ENCODE measurements at places on chromosomes 4 and X. TPM values are rescaled to one million over a fixed set of nuclear protein-coding genes. Genes with fewer than 3 reads are reported as not detected.

TRAPPC2 gene
- 24.7 TPM for total RNA-seq

ARHGAP36 gene
- total RNA-seq, result not detected

DNA sequence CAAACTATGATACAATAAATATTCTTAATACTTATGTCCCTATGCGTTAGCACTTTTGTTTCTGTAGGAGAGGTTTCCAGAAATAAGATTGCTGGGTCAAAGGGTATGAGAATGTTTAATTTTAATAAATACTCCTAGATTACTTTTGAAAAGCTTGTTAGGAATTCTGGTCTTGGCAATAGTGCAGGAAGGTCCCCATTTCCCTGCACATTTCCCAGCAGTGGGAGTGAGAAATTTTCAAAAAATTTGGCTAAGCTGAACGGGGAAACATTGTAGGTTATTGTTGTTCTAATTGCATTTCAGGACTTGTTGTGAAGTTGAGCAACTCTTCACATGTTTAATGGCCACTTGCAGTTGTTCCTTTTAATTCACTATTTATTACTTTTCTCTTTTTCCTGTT lies 27.1 kb downstream of the IGFBP7 start:
- H3K4me1 ChIP-seq, result no peaks in the 10 kb centered on the region
- no peak for DNase-seq
- no peaks in the 10 kb centered on the region for H3K36me3 ChIP-seq

DNA sequence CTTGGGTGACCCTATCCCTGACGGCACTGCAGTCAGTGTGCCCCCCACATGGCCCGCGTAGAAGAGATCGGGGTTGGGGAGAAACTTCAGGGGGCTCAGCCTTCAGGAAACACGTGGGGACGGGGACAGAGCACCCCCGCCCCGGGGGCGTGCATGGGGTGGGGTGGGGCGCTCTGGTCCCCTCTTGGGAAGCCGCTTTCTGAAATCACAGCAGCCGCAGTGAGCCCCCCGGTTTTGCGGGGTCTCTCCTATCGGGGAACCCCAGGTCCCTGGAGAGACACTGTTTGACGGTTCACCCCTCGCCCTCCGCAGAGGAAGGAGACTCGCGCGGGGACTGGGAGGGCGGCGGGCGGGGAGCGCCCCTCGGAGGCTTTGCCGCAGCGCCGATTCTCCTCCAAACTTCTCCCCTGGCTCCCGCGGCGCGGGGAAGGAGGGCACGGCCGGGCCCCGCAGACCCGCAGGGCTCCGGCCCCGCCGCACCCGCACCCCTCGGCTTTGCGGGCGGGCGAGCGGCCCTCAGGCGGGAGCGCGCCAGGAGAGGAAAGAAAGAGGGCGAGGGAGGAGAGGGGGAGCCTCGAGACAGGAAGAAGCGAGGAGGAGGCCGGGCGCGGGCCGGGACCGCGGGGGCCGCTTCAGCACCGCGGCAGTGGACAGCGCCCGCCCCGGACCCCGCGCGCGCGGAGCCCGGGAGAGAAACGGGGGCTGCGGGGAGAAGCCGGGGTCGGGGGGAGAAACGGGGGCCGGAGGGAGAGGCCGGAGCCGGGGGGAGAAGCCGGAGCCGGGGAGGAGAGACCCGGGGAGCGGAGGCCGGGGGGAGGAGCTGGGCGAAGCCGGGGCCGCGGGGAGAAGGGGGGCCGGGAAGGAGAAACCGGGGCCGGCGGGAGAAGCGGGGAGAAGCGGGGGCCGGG lies 612 bp downstream of the CPLX1 start:
- H3K4me1 ChIP-seq, result peaks cover 1% of the 10 kb centered on the region
- peaks cover 47% of the 10 kb centered on the region for H3K27me3 ChIP-seq
- DNase-seq, result peak; percentile 34
- H3K27ac ChIP-seq, result no peak overlapping the region
- peak overlapping the region; percentile 24 for H3K4me3 ChIP-seq
- H3K36me3 ChIP-seq, result no peaks in the 10 kb centered on the region

GRCh38 chrX:41382714-41383645 lies 49.0 kb downstream of the DDX3X start:
- DNase-seq, result no peak
- peaks cover 5% of the 10 kb centered on the region for H3K4me1 ChIP-seq
- H3K4me3 ChIP-seq, result no peak overlapping the region
- no peak overlapping the region for H3K27ac ChIP-seq
- H3K36me3 ChIP-seq, result no peaks in the 10 kb centered on the region
- H3K27me3 ChIP-seq, result no peaks in the 10 kb centered on the region

DNA sequence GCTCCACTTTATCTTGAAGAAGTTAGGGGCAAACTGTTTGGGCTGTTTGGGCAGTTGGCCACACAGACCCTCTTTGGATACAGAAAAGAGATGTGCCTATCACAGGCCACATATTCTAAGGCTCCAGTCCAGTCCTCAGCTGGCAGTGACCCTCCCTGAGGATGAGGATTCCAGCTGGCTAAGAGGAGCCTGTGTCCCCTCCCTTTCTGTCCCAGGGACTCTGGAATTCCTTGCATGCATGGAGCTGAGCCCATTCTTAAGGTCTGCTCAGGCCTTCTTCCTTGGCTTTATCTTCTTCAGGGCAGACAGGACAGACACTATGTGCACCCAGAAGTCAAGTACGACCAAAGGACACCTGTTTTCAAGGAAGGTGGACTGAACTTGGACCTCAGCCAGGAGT lies 23.8 kb upstream of the GK2 start:
- H3K27ac ChIP-seq, result no peak overlapping the region
- H3K27me3 ChIP-seq, result no peaks in the 10 kb centered on the region
- H3K4me3 ChIP-seq, result no peak overlapping the region
- H3K4me1 ChIP-seq, result no peaks in the 10 kb centered on the region

DNA sequence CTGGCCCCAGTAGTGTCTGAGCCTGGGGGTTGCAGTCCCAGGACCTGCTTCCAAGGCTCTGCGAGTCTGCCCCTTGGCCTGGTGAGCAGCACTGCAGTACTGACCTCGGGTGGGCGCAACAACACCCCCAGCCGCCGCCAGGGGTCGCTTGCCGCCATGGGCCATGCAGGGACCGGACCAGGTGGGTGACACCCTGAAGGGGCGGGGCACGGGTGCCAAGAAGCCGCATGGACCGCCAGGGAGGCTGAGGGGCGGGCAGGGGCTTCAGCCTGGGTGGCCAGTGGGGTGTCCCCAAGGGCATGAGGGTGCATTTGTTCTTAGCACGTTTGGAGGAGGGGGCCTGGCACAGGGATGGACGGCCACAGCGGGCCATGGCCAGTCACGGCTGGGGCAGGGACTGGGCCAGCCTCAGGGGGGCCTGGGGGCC lies 25.0 kb downstream of the TACC3 start:
- no peaks in the 10 kb centered on the region for H3K4me1 ChIP-seq
- H3K27me3 ChIP-seq, result no peaks in the 10 kb centered on the region
- DNase-seq, result peak; percentile 84
- H3K27ac ChIP-seq, result no peak overlapping the region
- no peak overlapping the region for H3K4me3 ChIP-seq

DNA sequence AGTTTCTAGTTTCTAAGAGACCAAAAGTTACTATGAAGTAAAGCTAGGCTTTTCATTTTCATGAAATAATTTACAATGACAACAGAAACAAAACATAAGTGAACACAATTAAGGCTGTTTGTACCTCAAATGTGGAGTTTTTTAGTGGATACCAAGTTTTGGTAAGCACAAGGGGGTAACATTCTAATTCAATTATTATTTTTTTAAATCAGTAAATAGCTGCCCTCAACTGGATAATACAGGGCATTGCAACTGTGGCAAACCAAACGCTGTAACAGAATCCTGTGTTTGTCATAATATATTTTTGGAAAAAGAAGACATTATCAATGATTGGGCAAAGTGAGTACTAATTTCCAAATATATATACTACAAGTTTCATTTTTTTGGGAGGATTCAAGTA lies 150.3 kb downstream of the FBXW7 start:
- no peaks in the 10 kb centered on the region for H3K27me3 ChIP-seq
- H3K36me3 ChIP-seq, result peaks cover 11% of the 10 kb centered on the region
- no peak for DNase-seq
- no peak overlapping the region for H3K4me3 ChIP-seq

DNA sequence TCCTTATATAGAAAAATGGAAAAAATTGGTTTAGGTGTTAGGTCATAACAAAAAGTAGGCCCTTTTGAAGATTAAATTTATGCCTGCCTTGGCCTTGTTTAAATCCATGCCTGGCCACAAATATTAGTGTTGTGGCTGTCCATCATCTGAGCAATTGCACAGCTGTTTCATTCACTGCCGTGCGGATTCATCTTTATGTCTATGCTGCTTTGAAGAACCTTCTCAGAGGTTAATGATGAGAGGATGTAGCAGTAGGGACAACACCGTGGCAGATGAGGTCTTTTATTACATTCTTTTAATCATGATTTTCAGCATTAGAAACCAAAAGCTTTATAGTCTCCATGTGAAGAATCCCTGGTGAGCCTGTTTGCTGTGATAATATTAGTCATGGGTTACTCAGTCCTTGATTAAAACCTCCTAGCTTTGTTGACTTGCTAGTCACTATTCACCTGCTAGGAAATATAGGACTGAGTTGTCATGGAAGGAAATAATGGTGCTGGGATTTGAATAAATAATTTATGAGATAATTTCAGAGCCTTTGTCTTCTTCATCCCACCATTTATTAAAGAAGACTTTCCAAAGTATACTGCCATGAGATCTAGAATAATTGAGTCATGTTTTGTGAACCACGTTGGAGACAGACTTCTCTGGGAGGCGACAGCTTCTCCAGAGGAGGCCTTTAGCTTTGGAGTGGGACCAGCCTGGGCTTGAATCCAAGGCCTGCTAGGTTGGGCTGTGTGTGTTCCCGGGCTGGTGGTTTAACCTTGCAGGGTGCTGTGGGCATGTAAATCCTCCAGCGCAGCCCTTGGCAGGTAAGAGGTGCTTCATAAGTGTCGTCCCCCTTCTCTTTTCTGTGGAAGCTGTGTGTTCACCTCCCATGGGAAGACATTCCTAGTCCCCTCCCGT lies 53.5 kb downstream of the PTTG2 start:
- H3K4me1 ChIP-seq, result peaks cover 20% of the 10 kb centered on the region
- no peak overlapping the region for H3K4me3 ChIP-seq
- no peaks in the 10 kb centered on the region for H3K27me3 ChIP-seq
- H3K36me3 ChIP-seq, result peaks cover 38% of the 10 kb centered on the region
- DNase-seq, result no peak

- no peaks in the 10 kb centered on the region for H3K36me3 ChIP-seq
- H3K4me3 ChIP-seq, result no peak overlapping the region
- no peak overlapping the region for H3K27ac ChIP-seq
- no peaks in the 10 kb centered on the region for H3K4me1 ChIP-seq
Measured at GRCh38 chr4:76556452-76556851, 121.4 kb downstream of the SHROOM3 start.

JADE3 gene
- total RNA-seq, result 45.3 TPM

CT45A6 gene
- not detected for total RNA-seq

- no peaks in the 10 kb centered on the region for H3K27me3 ChIP-seq
- no peak for DNase-seq
- no peaks in the 10 kb centered on the region for H3K36me3 ChIP-seq
Measured at GRCh38 chr4:83981156-83981555, 445.2 kb downstream of the GPAT3 start.

DNA sequence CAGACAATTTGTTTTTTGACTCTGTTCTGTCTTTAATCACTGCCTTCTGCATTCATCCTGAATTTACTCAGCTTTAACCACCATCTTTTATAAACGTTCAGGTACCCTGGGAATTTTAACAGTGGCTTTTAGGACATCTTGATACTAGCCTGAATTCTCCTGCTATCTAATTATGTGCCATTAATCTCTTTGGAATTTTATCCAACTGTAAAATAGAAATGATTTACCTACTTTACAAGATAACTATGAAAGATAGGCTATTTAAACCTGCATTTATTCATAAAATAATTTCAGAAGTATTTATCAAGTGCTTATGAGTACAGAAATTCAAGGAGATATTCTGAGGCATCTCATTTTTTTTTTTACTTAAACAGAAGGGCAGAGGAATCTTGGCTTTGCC lies 146.5 kb upstream of the PLAC1 start:
- no peak overlapping the region for H3K4me3 ChIP-seq
- H3K27me3 ChIP-seq, result no peaks in the 10 kb centered on the region
- peaks cover 17% of the 10 kb centered on the region for H3K4me1 ChIP-seq
- H3K27ac ChIP-seq, result no peak overlapping the region

EXOC1 gene
- 34.8 TPM for total RNA-seq

DNA sequence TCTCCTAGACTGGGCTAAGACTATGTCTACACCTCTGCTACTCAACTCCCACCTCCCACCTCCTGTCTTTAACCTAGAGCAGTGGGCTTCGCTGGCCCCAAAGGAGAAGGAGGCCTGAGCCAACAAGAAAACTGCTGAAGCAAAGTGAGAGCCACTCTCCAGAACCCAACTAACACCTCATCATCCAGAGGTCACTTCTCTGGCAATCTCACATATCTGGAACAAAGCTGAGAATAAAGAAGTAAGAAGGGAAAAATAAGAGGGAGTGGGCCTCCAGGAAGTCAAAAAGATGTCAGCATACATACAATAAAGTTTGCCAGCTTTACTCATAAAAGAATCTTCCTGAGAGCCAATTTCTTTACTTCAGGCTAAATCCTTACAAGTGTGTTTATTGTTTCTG lies 18.6 kb upstream of the FGF16 start:
- no peaks in the 10 kb centered on the region for H3K27me3 ChIP-seq
- H3K36me3 ChIP-seq, result no peaks in the 10 kb centered on the region
- no peak overlapping the region for H3K4me3 ChIP-seq
- DNase-seq, result no peak

- H3K4me3 ChIP-seq, result no peak overlapping the region
- no peak overlapping the region for H3K27ac ChIP-seq
- no peaks in the 10 kb centered on the region for H3K36me3 ChIP-seq
- no peaks in the 10 kb centered on the region for H3K4me1 ChIP-seq
Measured at GRCh38 chrX:12352922-12353321, 214.6 kb downstream of the FRMPD4 start.

DNA sequence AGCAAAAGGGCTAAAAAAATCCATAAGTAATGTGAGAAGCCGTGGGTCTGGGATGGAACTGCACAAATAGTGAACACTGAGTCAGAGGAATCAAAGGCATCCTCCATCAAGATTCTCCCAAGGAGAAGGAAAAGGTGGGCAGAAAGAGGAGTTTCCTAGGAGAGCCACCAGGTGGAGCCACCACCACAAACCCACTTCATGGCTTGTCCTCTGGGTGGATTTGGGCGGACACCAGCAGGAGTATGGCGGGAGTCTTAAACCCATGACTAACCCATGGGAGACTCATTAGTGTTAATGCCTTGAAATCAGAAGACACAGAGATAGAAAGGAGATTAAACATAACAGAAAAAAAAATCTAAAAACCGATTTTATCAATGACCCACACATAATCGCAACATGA lies 147.7 kb downstream of the SH3KBP1 start:
- peaks cover 46% of the 10 kb centered on the region for H3K4me1 ChIP-seq
- no peak overlapping the region for H3K27ac ChIP-seq
- H3K36me3 ChIP-seq, result peaks cover 35% of the 10 kb centered on the region
- H3K27me3 ChIP-seq, result no peaks in the 10 kb centered on the region
- H3K4me3 ChIP-seq, result no peak overlapping the region

GAGE2A gene
- not detected for total RNA-seq
